ENCODE measurements at places on chromosomes 6 and 20. TPM values are rescaled to one million over a fixed set of nuclear protein-coding genes. Genes with fewer than 3 reads are reported as not detected.

The KPNA5 gene
- 5.2 TPM for total RNA-seq

The OLIG3 gene
- total RNA-seq: not detected

The PDYN gene
- total RNA-seq: not detected

The CTCFL gene
- not detected for total RNA-seq

The NFATC2 gene
- 0.28 TPM for total RNA-seq
